Stimulated activated CD8-positive, alpha-beta memory T cell treated with anti-CD3 and anti-CD28 coated beads, Interleukin-7, amount 100 ng/mL, for 1 hour (primary cell): ENCODE measurements at places on chromosomes 5 and 9.
A peak's percentile ranks its signal among the peaks of the same experiment; 100 is the strongest.

- DNase-seq, result no peak
Measured at GRCh38 chr5:139761057-139761450, 34.6 kb upstream of the PSD2 start.

- DNase-seq, result no peak
Measured at GRCh38 chr9:100229136-100229535, 123.6 kb downstream of the TEX10 start.

DNA sequence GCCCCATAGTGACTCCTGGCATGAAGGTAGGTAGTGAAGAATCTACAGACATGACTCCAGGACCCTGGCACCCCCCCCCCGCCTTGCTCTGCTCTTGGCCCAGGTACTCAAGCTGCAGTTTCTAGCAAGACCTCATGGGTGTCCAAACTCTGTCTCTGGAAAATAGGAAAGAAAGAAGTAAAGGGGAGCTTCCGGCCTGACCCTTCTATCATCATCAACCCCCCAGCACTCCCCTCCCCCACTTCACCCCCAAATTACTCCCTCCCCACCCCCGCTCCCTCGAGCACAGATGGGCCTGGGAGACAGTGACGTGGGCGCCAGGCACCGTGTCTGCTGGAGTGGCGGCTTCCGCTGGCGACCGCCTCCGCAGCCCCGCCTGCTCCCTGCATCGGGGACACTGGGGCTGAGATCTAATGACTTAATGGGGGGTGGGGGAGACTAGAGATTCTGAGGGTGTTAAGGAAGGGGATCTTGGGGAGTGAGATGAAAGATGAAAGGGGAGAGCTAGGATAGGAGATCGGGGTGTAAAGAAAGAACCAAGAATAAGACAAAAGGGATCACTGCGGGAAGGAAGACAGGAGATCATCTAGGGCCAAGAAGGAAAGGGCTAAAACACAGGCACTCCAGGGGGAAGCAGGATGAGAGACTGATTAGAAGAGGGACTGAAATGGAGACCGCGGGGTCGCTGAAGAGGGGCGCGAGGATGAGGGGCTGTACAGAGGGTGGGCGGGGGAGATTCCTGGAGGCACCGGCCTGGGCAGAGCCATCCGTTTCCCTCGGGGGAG is 1.1 kb upstream of the DNAJB5 start:
- DNase-seq, result no peak

GRCh38 chr5:35009019-35009418 is 38.7 kb downstream of the AGXT2 start:
- no peak for DNase-seq

GRCh38 chr5:14413331-14413750 is 168.3 kb upstream of the OTULINL start:
- no peak for DNase-seq

DNA sequence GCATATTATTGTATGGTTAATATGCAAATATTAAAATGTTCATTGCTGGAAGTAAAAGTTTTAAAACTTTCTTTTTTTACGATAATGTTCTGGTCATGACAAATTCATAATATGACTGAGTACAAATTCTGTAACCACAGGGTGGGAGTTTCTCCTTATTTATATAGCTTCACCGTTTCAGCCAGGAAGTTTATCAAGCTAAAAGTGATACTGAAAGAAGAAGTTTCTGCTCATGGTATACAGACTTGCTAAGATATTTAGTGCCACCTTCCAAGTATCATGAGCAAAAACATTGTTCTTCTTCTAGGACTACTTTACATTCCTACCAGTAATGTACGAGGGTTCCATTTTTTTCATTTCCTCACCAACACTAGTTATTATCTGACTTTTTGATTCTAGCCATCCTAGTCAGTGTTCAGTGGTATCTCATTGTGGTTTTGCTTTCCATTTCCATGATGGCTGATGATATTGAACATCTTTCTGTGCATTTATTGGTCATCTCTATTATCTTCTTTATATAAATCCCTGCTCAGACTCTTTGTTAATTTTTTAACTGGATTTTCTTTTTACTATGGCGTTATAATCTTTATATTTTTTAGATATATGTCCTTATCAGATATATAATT is 94.2 kb upstream of the PRRC1 start:
- no peak for DNase-seq

GRCh38 chr5:68318955-68319705 is 103.6 kb downstream of the PIK3R1 start:
- no peak for DNase-seq

GRCh38 chr5:145960848-145961600 is 24.6 kb downstream of the SH3RF2 start:
- no peak for DNase-seq

DNA sequence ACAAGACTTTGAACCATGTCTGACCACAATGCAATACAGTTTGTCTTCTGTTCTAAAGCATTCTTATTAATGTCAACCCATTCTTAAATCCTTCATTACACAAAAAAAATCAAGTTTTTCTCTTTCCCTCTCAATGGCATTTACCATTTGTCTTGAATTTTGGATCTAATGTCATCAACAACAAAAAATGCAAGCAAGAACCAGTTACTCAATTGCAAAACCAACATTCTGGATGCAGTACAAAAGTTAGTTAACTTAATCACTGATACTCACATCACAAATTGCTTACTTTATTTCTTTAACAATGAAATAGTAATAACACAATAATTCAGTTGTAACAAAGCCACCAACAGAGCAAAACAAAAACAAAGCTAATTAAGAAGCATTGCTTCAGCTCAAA is 6.0 kb downstream of the C9orf40 start:
- no peak for DNase-seq

- no peak for DNase-seq
Measured at GRCh38 chr9:131721076-131721475, 18.8 kb downstream of the RAPGEF1 start.

DNA sequence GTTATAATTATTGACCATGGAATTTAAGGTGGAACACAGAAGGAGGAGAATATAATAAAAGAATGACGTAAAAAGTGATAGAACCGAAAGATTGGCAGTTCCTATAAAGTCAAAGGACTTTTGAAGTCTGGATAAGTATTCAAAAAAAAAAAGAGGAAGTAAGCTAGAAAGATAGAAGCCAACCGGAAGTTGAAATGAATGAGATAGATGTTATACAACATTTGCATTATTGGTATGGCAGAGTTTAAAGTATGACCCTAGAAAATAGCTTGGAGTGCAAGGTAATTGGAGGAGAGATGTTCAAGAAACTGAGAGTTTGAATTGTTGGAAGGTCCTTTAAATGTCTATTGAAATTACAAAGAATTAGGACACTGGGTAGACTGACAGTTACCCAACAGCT is 293.6 kb downstream of the FER start:
- DNase-seq, result no peak

DNA sequence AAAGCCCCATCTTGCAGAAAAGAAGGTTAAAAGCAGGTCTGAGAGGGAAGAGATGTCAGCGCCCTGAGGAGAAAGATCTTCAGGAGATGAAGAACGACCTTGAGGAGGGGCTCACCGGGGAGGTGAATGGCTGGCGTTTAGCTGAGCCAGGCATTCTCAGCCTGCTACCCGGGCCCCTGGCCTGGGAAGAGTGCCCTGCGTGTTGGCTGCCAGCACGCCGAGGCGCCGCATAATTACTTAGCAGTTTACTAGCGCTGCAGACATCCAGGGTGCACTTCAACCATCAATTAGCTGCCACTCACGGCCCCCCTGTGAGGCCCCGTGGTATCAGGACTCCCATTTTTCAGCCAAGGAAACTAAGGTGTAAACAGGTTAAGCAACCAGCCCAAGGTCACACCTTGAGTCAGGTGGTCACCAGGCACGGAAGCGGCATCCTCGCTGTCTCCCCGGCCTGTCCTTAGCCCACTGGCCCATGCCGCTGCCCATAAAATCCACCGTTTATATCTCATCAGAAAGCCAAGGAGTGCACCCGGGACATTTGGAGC is 551.9 kb downstream of the BNC2 start:
- DNase-seq, result no peak

GRCh38 chr5:178306430-178307225 is 74.0 kb upstream of the PHYKPL start:
- DNase-seq, result no peak

GRCh38 chr9:7392148-7392547 is 407.4 kb downstream of the DMAC1 start:
- DNase-seq, result no peak

DNA sequence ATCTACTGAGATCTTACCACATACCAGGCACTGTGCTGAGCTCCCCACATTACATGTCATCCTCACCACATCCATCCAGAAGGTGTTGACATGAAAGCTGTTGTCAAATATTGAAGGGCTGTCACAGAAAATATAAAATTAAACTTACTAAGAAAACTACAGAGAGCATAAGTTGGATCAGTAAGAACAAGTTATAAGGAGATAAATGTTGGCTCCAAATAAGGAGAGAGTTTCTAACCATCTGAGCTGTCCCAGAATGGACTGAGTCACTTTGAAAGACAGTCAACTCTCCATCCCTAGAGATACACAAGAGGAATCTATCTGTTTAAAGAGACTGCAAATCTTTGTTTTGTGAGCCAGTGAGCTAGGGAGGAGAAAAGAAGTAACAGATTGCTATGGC is 169.8 kb downstream of the DRD1 start:
- DNase-seq, result no peak

- DNase-seq, result no peak
Measured at GRCh38 chr5:152488869-152489268, 83.8 kb upstream of the NMUR2 start.

GRCh38 chr9:128066713-128067644 is at the start of gene NAIF1:
NAIF1 (minus strand) TSS chr9:128067320; CDS start chr9:128067101, 219 bp downstream.
- DNase-seq, result peak; percentile 87

DNA sequence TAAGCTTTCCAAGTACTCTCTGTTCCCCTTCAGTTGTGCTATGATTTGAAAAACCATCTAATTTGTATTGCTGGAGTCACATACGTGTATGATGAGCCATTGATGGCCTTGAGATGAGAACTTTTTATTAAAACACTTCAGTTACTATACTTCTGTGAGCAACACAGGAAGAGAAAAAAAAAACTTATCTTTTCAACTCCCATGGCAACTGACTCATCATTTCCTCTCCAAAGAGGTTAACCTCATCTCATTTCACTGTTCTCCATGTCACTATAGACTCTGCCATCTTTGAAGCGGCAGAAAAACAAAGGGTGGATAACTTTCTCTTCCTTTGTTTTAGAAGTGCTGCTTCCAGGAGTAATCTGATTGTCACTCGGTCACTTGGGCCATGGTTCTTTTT is 104.3 kb upstream of the PCSK1 start:
- no peak for DNase-seq

- no peak for DNase-seq
Measured at GRCh38 chr5:18720002-18720401, 1085.7 kb downstream of the TAF11L14 start.

- no peak for DNase-seq
Measured at GRCh38 chr9:24582146-24583126, 36.7 kb upstream of the IZUMO3 start.

DNA sequence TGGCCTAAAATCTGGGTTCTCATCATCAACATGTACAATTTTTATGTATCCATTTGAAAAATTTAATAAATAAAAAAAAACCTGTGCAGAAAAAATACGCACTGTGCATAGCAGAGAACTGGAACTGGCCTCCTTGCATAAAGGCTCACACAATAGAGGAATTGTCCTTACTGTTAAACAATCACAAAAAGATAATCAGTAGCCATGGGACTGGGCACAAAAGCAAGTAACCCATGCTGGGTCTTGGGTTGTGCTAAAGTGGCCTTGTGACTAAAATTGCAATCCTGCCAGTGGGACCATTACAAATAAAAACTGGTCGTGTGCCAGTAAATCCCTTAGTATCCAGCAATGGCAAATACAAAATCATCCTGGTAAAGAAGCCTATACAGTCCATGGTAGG is 1646.6 kb downstream of the MAT2B start:
- no peak for DNase-seq

DNA sequence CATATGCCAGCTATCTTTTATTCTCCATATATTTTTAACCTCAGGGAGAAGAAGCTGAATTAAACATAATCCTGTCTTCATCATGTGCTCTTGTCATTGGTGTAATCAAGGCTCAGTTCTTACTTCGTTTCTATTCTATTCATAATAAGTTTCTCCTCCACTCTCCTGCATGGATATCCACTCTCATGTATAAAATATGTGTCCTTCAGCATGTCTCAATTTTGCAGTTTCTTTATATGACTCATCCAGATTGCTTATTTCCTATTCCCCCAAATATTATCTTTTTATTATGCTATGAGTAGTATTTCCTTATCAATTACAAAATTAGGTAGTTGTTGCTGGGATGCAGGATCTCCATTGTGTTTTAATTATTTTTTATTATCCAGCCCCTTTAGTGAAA is 643.7 kb upstream of the ACO1 start:
- DNase-seq, result no peak

- no peak for DNase-seq
Measured at GRCh38 chr5:7473115-7473514, 77.2 kb downstream of the ADCY2 start.
